ENCODE measurements at places on chromosomes 2 and 18. TPM values are rescaled to one million over a fixed set of nuclear protein-coding genes. Genes with fewer than 3 reads are reported as not detected.

SERPINB12 gene
- not detected for total RNA-seq

ZSWIM2 gene
- 0.62 TPM for total RNA-seq

KCNE4 gene
- 12.6 TPM for total RNA-seq

HOXD12 gene
- 0.33 TPM for total RNA-seq

ATF2 gene
- total RNA-seq = 44.6 TPM

CHRND gene
- not detected for total RNA-seq

CABLES1 gene
- 2.7 TPM for total RNA-seq

IL36B gene
- not detected for total RNA-seq

TNFAIP6 gene
- total RNA-seq = 67.4 TPM

CXCR4 gene
- 0.11 TPM for total RNA-seq

CRYBA2 gene
- total RNA-seq = not detected

CYP1B1 gene
- total RNA-seq = 4.0 TPM

CELF4 gene
- not detected for total RNA-seq

SATB2 gene
- total RNA-seq = 4.9 TPM

RIT2 gene
- not detected for total RNA-seq

LYG2 gene
- total RNA-seq = not detected

TFCP2L1 gene
- total RNA-seq = under 0.01 TPM

FHL2 gene
- 148 TPM for total RNA-seq

PCARE gene
- not detected for total RNA-seq

RFX8 gene
- 15.3 TPM for total RNA-seq

PEX13 gene
- total RNA-seq = 36.9 TPM

LRRFIP1 gene
- total RNA-seq = 102 TPM

Measured in uterine smooth muscle cell (primary cell).